ENCODE measurements at places on chromosomes 4 and X.

DNA sequence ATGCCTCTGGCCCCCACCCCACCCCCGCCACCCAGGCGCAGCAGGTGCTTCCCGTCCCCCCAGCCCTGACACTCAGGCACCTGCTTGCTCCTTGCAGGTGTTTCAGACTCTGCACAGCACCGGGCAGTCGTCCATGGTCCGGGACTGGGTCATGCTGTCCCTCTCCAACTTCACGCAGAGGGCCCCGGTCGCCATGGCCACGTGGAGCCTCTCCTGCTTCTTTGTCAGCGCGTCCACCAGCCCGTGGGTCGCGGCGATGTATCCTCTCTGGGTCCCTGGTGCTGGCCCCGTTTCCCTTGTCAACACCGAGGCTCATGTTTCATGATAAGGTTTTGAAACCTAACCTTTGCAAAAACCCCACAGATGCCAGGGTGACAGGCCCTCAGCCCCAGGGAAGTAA is 10.2 kb upstream of the MSANTD1 start:
- DNase-seq, result no peak

GRCh38 chr4:175947117-175947722 is 118.4 kb upstream of the WDR17 start:
- DNase-seq, result no peak

- DNase-seq, result no peak
Observed at GRCh38 chrX:136822337-136823095, 41.8 kb upstream of the ARHGEF6 start.

DNA sequence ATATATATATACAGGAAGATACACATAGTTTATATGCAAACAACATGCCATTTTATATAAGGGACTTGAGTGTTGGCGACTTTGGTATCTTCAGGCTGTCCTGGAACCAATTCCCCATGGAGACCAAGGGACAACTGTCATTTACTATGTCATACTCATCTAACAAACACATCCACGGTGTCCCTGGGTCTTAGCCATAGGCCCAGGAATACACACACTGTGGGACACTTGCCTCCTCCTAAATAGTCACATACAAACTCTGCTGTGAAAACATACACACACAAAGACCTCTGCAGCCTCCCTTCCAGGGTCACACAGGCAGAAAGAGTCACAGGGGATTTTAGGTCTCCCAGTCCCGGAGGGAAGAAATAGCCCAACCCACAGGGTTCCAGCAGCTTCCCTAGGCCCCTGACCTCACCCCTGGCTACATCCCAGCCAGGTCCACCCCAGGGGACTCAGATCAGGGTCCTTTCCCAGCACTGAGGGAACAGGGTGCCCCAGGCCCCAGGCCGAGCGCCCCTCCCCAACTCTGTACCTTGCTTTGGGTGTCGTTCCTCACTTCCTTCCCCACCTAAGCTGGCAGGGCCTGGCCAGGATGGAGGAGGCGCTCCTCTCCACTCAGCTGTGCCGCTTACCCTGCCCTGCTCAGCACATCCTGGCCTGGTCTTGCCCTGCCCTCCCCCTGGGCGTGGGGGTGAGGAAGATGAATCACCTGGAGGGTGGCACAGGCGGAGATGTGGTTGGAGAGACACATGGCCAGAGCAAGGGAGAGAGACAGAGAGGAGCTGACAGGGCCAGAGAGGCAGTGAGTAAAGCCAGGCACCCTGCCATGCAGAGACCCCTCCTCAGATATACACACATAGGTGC is 21.8 kb downstream of the FGD1 start:
- DNase-seq, result no peak

DNA sequence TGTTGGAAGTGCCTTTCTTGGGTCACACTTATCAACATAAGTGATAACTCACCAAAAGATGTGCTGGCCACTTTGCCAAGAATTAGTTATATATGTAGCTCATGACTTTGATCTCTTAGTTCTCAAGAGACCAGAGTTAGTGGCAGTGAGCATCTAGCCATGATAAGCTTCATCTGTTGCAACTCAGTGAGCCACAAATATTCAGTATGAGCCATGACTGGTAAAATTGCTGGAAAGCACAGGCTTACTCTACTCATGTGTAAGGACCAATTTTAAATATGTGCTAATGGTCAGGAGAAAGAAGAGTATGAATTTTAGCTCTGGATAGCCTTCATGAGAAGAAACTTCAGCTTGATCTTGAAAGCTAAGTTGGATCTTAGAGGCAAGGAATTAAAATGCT is 59.4 kb upstream of the TLL1 start:
- DNase-seq, result no peak

DNA sequence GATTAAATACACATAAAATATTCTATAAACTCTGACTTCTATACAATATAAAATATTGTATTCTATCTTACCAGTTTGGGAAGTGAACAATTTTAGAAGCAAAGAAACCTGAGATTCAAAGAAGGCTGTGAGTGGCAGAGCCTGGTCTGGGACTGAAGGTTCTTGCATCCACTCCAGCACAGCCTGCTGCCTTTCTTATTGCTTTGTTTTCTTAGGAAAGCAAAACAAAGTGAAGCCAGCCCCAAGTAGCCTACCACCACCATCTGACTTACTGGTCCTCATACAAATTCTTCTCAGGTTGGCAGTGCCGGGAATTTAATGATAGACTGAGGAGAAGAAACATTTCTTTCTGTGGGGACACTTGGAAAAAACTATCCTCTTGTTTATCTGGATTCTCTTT is 129.7 kb upstream of the SMAD1 start:
- no peak for DNase-seq

DNA sequence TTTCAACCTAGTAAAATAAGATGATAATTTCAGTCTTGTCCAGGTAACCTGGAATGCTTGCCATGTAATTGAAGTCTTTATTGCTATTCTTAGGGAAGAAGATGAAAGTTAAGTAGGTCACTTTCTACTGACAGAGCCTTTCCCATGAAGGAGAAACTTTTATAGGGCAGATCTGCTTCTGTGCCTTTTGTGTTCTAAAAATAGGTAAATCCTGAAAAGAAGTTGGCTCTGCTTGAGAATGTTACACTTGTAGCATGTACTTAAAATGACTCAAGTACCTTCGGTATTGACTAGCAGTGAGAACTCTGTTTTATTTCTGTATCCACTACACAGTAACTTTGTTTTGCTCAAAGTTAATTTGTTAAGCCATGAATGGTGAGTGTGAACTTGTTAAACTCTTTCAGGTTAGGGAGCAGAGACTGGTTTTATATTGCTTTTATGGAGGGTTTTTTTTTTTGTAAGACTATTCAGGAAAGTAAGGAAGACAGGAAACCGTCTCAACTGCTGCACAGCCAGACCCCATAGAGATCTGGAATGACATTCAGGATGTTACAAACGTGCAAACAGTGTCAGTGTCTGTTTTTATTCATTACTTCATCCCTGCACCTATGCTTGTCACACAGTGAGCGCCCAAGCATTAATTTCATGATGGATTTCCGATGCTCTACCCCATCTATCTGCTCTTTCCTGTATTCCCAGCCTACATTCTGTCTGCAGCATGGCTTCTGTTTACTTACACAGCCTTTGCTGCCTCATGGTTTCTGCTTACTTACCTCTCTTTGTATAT is 53.0 kb downstream of the SEPTIN11 start:
- DNase-seq, result no peak

GRCh38 chrX:40402831-40403533 is 177.8 kb upstream of the ATP6AP2 start:
- DNase-seq, result peak; percentile 33

GRCh38 chrX:13638021-13638420 is 14.9 kb upstream of the TCEANC start:
- DNase-seq, result no peak

- DNase-seq, result no peak
Observed at GRCh38 chr4:71283642-71284257, 55.1 kb upstream of the SLC4A4 start.

- DNase-seq, result no peak
Observed at GRCh38 chrX:123847056-123847455, 12.8 kb upstream of the XIAP start.

GRCh38 chr4:74632634-74633033 is 161.7 kb downstream of the BTC start:
- no peak for DNase-seq

- DNase-seq, result no peak
Observed at GRCh38 chrX:65642914-65643491, 24.5 kb upstream of the MSN start.

DNA sequence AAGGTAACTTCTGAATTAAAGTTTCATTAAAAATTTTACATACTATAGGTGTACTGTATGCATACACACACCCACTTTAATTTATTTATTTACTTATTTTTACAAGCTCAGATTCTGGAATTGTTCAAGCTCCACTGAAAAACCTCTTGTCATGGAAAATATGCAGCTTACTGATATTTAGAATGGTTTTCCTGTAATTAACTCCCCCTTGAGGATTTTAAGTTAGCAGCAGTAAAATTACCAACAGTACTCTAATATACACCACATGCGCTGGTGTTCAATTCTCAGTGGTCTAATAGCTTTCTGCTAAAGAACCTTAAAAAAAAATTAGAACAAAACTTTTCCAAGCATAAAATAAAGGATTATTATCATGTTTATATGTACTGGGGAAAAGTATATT is 12.0 kb downstream of the MAB21L2 start:
- no peak for DNase-seq

DNA sequence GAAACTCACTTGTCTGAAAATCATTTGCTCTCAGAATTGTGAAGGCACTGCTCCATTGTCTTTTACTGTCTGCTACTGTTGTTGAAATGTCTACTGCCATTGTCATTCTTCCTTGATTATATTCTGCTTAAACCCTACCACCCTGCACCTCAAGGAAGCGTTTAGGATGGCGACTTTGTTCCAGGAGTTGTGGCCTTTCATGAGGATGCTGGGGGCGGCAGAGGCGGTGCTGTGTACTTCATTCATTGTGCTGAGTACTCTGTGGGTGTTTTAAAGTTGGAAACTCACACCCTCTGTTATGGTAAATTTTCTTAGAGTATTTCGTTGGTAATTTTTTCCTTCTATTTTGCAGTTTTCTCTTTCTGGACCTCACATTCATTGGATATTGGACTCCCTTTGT is 258.9 kb downstream of the TENM3 start:
- no peak for DNase-seq

GRCh38 chr4:75726577-75726976 is 2.2 kb downstream of the USO1 start:
- DNase-seq, result no peak

- DNase-seq, result no peak
Observed at GRCh38 chrX:107673933-107674479, 45.7 kb downstream of the PRPS1 start.

DNA sequence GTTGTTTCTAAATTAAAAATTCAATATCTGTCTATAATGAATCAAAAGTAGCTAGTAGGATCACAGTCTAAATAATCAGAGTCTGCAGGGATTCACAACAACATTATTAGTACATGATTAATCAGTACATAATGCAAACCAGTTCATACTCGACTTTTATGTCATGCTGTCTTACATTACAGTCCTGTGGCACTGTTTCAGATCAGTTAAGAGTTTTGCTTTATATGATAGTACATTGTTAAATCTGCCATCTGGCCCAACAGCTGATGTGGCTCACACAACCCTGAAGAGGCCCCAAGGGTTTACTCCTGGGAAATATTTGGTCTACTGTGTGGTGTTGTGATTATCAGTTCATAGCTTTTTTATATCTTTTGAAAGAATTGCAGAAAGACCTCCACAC is 247.1 kb upstream of the ETNPPL start:
- DNase-seq, result peak; percentile 31

GRCh38 chr4:83569987-83570386 is 34.1 kb downstream of the GPAT3 start:
- no peak for DNase-seq

DNA sequence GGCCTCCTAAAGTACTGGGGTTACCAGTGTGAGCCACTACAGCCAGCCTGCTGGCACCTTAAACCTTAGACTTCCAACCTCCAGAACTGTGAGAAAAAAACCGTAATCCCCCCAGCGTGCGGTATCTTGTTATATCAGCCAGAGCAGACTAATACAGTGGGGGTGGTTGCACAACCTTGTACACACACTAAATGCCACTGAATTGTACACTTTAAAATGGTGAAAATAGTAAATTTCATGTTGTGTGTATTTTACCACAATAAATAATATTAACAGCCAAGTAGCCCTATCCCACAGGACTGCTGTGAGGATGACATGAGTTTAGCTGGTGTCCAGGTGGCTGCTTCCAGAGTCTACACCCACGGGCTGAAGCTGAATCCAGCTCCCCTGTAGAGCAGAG is 38.8 kb downstream of the ZBTB49 start:
- DNase-seq, result no peak

- DNase-seq, result no peak
Observed at GRCh38 chrX:2589186-2590020, 88.6 kb upstream of the DHRSX start.

DNA sequence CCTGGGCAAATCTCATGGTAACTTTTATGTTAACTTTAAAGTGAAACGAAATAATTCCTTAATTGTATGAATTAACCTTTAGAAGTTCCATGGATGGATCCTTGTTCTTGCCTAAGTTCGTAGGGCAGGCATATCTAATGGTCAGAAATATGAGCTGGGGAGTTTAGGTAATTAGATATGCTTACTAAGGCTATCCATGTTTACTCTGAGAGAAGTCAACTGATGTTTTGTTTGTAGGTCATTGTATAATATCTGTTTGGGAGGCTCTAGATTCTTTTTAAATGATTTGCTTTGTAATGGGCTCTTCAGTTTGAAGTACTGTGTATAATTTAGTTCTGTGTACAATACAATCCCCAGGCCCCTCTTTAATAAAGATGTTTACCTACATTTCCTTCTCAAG is 117.0 kb downstream of the DCK start:
- DNase-seq, result no peak

- DNase-seq, result no peak
Observed at GRCh38 chrX:1231850-1232465, 19.5 kb upstream of the CRLF2 start.

GRCh38 chr4:84238247-84239090 is 260.6 kb downstream of the NKX6-1 start:
- DNase-seq, result no peak

DNA sequence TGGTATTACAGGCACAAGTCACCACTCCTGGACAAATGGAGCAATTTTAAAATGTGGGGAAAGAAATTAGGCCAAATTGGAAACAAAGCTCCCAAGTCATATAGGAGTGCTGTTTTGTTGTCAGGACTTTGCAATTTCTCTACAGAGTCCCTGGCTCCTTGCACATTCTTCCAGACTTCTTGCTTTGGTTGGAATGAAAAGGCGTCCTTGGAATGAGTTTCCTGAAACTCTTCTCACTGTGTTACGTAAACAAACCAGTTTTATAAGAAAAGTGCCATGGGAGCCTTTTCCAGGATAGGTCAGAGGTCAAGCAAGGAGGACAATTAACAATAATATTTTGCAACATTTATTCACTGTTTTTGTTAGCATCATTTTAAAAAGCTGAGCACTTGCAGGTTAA is 32.4 kb upstream of the KIT start:
- no peak for DNase-seq

Measured in retina (tissue), 1 donor.